ENCODE measurements at places on chromosomes 13 and 19.

GRCh38 chr19:14113762-14114414 lies 3.7 kb downstream of the PRKACA start:
- DNase-seq: no peak

DNA sequence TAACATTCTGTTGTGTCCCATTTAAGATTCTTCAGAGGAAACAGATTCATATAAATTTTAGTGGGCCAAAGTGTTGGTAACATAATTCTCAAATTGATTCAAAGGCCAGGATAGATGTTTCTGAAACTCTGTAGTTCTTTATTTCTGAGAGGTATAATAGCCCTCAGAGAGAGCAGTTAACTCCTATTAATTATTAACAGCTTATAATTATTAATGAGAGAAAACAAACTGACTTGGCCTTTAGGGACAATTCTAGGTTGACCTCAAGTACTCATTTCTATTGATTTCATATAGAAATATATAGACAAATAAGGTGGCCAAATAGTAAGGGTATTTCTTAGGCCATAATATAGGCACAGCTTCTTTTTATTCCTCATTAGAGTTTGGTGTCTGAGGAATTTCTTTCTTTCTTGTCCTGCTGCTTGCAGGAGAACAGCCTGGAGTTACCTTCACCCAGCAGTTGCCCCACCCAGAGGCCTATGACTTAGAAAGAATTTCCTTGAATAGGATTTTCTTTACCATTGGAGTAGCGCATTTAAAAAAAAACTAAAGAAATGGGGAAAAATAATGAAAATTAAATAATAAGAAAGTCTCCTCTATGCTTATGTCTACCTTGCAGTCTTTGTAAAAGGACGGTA lies 1430.1 kb upstream of the SPRY2 start:
- DNase-seq: no peak

DNA sequence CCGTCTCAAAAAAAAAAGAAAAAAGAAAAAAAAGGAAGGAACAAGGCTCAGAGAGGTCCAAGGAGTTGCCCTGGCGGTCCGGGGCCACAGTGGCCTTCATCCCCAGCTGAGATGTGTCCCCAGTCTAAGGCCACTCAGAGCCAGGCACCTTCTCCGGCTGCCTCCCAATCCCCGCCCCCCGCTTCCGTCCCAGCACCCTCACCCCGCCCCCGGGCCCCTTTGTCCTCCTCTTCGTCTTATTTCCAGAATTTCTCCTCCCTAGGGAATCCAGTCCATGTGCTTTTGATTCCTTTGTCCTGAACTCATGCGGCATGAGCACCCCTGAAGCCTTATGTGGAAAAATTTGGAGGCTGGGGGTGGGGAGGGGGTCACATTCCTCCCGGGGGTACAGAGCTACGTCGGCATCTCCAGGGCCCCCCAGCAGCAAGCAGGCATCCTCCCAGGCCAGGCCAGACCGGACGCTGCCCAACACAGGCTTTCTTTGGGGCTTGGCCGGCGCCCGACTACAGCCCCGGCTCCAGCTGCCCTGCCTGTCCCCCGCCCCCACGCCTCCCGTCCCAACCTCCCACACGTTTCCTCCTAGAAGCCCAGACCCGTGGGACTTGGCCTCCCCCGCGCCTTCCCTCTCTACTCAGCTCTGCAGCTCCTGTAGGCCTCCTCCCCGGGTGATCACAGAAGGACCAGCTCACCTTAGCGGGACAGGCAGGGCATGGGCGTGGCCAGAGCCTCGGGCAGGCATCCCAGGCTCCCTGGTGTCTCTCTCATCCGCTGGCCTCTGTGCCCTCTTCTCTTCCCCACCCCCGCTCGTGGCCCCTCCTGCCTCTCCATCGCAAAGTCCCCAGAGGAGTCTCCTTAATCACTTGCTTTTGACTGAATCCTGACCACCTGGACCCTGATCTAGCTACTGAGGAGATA lies 17.8 kb upstream of the ADGRE5 start:
- no peak for DNase-seq

DNA sequence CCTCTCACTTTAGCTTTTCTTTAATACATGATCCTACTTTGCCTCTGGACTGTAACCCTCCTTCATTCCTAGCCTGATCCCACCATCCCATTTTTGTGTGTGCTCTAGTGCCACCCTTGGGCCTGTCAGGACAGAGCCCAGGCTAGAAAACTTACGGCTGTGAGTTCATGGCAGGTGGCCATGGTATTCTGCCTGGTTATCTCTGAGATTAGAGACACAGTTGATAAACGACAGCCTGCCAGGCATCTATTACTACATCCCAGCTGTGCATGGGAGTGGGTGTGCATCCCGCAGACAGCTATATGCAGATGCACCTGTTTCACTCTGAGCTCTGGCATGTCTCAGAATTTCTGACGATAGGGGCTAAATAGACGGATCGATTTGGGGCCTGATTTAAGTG lies 110.9 kb downstream of the HS6ST3 start:
- DNase-seq: no peak

- DNase-seq: no peak
These were observed 441.5 kb upstream of the KLF12 start for GRCh38 chr13:74575729-74576125.

GRCh38 chr13:73092829-73093228 lies 34.0 kb downstream of the KLF5 start:
- no peak for DNase-seq

- no peak for DNase-seq
These were observed 218.0 kb downstream of the IRS2 start for GRCh38 chr13:109568339-109568818.

GRCh38 chr13:110552767-110553166 lies 8.8 kb downstream of the RAB20 start:
- DNase-seq: no peak

- DNase-seq: no peak
These were observed 23.8 kb downstream of the ZSWIM9 start for GRCh38 chr19:48194041-48194843.

DNA sequence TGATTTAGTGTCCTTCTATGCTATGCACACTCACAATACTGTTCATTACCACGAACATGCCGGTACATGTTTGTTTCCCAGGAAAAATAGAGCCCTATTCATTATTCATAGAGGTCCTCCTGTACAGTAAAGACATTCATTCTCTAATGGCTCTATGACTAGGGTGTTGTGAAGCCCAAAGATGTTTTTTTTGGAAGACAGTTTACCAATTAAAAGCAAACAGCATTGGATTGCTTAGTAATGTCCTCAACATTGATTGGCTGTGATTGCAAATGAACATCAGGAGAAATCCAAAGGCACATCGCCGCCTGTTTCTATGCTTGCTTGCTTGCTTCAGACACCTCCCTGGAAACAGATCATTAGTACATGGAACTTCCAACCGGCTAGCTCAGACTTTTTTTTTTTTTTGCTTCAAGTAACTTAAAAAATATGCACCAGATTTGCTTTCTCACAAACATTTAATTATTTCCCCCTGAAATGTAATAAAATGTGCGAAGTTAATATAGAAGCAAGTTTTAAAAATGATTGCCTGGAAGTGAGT lies 8.8 kb upstream of the GPC6 start:
- DNase-seq: no peak

DNA sequence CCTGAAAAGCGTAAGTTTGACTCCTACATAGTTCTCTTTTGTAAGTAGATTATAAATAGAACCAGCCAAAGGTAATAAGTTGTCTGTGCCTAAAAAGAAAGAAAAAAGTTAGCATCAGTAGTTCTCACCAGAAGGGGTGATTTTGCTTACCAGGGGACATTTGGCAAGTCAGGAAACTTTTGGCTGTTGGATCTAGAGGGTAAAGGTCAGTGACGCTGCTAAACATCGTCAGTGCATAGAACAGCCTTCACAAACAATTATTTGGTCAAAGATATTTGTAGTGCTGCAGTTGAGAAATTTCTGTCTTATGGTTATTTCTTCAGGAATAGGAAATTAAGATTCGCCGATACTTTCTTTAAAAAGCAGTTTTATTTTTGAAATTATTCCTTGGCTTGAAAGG lies 2.0 kb downstream of the USPL1 start:
- no peak for DNase-seq

DNA sequence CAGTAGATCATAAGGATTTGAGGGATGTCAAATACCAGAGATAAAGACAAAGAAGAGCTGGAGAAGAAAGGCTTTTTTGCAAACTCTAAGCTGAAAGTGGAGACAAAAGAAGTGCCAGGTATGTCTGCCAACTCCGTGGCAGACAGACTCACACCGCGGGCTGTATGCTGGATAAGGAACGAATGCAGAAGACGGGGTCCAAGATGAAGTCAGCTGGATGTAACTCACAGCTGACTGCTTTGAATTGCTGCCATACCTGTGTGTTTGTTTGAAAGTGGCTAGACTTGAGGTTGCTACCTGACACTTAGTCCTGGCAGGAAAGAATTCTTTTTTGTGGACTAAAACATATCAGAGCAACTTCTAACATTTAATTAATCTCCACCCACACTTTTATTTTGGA lies 398.8 kb downstream of the DLEU7 start:
- DNase-seq: no peak

- DNase-seq: no peak
These were observed 47.7 kb upstream of the UQCRFS1 start for GRCh38 chr19:29260477-29261317.

GRCh38 chr13:33262062-33262487 lies 23.5 kb downstream of the STARD13 start:
- DNase-seq: no peak

DNA sequence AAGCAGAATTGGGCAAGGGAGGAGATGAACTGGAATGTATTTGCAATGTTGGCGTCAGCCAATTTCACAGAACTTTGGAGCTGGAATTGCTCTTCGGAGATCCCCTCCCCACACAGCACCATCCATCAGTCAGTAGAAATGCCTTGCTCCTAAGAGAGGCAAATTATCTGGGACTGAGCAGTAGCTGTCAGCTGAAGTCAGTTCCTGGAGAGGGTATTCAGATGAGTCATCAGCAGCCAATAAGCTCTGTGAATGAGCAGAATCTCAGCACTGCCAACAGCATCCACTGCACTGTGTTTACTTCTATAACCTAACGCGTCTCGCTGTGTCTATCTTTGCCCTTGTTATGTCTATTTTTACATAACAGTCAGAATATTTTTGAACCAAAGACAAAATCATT lies 213.7 kb downstream of the SLITRK5 start:
- no peak for DNase-seq

DNA sequence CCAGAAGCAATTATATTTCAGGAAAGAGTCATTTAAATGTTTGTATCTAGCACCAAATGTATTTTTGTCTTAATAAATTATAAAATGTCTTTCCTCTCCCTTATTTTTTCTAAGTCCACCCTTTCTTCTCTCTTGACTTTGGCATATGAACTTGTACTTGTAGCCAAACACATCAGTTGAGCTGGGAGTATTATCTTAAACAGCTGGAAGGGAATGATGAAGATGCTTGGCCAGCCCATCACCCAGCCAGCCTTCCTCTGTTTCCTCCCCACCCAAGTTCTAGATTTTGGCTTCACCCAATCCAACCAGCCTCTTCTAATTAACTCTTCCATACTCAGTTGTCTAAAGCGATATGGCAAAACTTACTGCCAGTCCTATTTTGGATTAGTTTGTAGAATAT lies 272.5 kb downstream of the ENOX1 start:
- DNase-seq: no peak

GRCh38 chr13:32267836-32268439 lies 47.2 kb downstream of the ZAR1L start:
- DNase-seq: no peak

DNA sequence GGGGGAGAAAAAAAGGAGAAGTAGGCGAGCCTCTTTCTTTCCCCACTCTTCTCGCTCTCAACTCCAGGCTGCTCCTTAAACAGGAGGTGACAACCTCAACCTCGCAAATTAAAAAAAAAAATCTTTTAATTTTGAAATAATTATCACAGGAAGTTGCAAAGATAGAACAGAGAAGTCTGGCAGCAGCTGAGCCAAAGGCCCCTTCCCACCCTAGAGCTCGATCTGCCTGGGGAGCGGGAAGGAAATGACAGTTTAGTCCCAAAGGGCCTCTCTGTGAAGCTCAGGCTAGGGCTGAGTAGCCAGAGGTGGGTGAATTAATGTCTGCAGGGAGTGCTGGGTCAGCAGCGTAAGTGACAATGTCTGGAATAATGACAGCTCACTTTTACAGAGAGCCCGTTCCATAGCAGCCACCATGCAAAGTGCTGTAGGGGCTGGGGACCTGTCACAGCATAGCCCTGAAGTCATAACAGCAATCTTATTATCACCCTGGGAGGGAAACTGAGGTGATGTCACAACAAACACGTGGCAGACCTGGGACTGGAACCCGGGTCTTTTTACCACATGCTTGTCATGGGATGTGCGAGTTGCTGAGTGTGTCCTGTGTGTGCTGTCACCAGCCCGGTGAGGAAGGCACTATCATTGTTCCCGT lies 8.8 kb upstream of the CD22 start:
- DNase-seq: no peak

DNA sequence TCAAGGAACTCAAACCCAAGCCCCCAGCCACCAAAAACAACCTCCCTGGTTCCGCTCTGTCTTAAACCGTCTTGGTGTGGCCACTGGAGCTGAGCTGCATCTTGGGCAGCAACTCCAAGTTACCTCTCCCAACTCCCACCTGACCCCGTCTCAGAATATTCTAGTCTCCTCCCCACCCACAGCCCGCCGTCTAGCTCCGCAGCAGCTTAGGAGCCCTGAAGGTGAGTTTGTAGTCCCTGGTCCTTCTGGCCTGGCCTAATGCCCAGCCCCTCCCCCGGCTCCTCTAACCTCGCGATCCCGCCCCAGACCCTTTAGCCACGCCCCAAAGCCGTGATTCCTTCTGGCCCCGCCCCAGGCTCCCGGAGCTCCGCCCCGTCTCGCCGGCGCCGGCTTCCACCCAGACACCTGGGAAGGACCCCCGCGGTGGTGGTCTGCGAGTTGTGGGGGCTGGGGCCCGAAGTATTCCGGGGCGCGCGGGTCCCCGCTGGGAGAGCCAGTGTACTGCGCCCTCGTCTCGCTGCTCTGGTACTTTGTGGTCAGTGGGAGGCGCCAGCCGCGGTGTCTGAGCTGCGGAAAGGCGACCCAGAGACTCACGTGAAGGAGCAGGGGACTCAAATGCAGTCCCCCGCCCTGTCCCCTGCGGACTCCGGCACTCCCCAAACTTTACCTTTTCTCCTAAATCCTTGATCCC lies 2.5 kb upstream of the LHB start:
- no peak for DNase-seq

GRCh38 chr19:19165396-19165795 lies 4.7 kb downstream of the MEF2B start:
- no peak for DNase-seq

Measured in cortex of kidney (tissue), 1 donor.